NCI-H2171 treated with DMSO at 0.1 percent for 48 hours (cell line): ENCODE measurements at places on chromosomes 16 and 17.
A peak's percentile ranks its signal among the peaks of the same experiment; 100 is the strongest.

DNA sequence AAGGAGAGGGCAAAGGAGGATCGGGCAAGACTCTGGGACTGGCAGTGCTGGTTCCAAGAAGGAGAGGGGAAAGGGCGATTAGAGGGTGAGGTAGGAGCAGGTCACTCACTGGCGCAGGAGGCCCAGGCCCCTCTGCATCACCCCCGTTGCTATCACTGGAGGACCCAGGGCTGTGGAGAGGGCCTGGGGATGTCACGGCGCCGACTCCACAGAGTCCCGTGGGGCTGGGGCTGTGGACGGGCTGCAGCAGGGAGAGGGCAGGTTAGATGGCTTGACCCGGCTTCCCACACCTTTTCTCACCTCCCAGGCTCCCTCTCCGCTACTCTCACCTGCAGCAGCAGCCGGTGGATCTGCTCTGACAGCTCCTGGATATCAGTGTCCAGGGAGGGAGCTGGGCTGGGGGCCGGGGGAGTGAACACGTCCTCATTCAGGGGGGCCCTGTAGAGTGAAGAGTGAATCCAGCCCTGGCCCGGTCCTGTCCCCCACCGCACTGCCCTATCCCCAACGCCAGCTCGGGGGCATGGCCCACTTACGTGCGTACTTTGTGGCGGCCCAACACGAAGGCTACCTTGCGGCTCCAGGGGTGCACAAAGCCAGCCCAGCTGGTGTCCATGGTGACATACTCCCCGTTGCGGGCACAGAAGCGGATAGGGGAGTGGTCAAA, 4.9 kb downstream of the PER1 start:
- DNase-seq = no peak

DNA sequence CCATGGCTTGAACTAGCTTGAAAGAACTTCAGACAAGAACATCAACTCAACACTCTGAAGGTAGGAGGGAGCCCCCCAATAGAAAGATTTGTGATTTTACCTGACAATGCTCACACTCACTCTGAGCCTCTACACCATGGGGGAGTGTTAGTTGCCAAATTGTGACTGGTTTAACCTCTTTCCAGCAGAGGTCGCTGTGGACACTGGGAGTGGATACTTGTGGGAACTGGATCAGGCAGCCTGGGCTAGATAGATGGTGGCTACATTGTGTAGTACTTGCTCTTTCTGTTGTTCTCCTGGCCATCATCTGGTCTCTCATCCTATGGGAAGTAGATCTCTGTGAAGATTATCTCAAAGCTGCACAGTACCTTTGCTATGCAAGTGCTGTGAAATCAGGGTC, 2.9 kb downstream of the SMPD3 start:
- peak; percentile 61 for DNase-seq

DNA sequence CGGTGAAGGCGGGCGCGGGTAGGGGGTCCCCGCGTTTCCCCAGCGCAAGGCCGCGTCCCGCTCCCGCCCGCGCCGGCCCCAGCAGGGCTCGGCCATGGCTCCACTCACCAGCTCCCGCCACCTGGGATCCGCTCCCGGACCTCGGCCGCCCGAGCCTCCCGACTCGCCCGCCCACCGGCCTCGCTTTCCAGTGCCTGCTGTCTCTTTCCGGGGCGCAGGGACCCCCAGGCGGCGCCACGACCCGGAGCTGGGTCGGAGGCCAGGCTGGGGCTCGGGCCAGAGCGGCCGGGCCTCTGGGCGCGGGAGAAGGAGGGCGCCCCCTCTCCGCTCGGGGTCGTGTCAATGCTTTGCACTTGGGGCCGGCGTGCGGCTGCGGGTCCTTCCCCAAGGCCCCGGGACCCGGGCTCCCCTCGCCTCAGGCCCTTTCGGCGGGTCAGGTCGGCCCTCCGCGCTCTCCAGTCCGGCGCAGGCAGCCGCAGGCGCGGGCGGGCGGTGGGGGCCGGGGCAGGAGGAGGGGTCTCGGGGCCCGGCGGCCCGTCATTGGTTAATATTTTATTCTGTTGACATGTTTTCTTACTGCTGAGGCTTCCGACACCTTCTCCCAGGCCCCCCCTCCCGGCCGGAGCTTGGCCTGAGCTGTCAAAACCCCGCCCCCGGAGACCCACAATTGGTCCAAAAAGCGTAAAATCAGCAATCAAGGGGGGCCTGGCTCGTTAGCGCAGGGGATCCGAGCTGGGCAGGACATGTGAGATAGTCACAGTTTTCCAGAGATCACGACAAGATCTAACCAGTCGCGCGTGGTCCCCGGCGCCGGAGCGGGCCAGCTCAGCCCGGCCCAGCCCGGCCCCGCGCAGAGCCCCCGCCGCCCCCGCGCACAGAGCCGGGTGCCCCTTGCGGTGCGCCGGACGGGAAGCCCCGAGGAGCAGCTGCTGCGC, at the start of gene TBX2:
TBX2 (plus strand) TSS at position 713 of the 935 bp plus-strand sequence. CDS start 334 bp downstream, outside the sequence.
- peak; percentile 16 for DNase-seq

DNA sequence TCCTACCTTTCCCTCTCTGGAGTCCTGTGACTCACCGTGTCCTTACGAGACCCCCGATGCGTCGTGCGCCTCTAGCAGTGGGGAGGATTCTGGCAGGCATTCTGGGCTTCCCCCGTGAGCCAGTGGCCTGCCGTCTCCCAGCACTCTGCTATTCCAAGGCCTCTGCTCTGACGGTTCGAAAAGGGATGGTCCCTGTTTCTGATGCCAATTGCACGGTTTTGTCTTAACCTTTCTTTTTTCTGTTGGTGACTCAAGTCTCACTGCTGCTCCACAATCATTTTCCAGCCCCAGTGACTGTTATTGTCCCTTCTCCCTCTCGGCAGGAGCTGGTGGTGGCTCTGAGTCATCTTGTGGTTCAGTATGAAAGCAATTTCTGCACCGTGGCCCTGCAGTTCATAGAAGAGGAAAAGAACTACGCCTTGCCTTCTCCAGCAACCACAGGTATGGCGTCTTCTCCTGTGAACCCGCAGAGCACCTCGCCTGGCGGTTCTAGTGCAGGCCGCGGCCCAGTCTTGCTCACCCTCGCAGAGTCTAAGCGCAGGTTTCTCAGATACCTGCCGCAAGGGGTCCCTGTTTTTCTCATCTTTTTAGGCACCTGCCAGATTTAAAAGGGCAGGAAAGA, 100.1 kb upstream of the CHMP6 start:
- DNase-seq = no peak

DNA sequence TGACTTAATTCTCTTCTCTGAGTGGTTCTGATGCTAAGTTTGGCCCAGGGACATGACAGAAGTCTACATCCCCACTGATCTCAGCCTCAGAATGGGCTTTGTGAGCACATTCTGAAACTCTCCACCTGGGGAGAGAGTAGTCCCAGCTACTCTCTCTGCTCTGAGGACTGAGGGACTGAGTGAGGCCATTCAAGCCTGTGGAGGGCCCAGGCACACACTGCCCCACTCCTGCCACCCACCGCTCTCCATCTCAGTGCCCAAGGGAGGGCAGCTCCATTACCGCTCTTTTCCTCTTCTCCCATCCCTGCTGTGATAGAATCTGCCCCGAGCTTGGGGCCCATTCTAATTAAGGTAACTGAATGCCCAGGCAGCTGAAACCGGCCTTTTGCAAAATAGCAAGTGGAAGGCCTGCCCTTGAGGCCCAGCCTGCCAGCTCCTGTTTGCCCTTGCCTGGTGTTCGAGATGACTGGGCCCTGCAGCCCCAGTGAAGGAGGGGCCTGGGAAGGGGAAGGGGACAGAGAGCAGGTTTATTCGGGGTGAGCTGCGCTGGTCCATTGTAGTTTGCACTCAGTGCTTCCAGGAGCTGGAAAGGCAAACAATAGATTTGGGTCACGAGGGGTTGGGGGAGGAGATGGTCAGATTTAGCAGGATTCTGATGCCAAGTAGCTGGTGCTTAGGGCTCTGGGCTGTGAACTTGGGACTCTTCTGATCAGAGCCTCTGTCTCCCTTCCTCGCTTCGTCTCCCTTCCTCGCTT, 76.2 kb downstream of the RAB11FIP4 start:
- no peak for DNase-seq

DNA sequence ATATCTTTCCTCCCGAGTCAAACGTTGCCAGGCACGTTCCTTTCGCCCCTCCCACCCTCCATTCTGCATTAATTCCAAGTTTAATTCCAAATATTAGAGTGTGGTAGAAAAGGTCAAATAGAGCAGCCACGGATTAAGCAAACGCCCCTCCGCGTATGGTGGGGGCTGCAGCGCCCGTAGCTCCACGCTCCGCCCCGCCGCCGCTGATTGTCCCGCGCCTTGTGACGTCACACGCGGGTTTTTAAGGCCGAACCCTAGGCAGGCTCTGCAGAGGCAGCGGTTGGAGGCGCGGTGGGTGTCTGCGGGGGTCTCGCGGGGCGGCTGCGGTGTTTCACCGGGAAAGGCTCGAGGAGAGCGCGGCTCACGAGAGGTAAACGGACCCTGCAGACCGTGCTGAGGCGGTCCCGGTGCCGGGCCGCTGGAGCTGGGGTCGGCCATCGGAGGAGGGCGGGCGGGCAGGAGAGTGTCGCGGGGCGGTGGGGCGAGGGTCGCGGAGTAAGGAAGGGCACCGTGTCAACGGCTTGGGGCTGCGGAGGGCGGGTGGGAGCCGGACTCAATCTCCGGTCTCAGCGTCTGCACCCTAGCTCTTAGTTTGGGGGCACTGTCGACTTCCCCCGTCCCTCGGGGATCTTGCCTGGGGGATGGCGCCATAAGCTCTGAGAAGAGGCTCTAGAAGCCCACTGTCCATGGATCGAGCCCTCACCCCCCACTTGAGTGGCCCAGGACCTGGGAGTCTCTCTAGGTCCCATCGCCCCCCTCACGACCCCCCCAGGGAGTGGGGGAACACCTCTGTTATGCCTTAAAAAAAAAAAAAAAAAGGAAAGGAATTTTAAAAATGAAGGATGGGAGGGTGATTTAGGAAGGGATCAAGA, at the start of gene ARL4D:
ARL4D (plus strand) TSS at position 270 of the 872 bp plus-strand sequence. CDS start 740 bp downstream, outside the sequence.
- DNase-seq = peak; percentile 81

DNA sequence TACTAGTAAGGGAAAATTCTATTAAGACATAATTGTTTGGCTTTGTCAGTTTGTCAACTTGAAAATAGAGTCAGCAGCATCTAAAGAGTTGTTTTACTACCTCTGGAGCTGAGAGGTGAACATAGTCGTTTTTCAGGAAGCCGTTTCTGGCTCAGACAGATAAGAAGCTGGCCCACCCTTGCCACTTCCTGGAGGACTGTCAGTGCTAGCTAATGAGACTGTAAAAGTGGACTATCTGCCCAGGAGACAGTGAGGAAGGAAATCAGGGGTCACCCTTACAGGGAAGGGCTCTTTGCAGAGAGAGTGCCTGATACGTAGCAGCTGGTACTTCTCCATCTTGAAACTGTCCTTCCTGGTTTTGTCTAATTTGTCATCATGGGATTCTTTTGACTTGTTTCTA, 328.7 kb downstream of the WWOX start:
- no peak for DNase-seq

DNA sequence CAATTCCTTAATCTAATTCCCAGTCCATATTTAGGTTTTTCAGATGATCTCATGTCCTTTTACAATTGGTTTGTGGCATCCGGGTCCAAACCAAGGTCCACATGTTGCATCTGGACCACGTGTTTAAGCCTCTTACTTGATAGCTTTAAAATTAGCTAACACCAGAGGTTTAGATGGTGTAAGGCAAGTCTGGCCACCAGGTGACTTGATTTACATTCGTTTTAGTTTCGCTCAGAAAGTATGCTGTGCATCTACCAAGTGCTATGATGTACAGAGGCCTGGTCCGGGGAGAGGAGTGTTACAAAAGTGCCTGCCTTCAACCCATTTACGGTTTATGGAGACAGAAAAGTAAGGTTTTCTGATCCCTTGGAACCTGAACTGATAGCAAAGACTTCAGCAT, 878 bp upstream of the DNAJA2 start:
- DNase-seq = peak; percentile 25

GRCh38 chr16:88783391-88784073, 1.5 kb downstream of the PIEZO1 start:
- DNase-seq = no peak

DNA sequence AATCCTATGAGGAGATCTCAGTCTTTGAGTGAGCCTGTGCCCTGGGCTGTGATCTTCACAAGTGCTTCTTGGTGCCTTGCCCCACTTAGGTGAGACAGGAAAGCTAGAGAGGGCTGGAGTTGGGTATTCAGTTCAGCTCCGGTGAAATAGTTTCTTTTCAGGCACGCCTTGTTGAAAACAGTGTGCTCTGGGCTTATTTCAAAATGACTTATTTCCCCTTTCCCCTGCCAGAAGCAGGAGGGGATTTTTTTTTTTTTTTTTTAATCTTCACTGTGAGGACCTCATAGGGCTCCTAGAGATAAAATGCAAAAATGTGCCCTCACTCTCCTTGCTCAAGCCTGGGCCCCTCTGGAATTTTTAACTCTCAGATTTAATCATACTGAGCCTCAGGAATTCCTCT, 27.2 kb downstream of the MOSMO start:
- DNase-seq = no peak

GRCh38 chr17:80940171-80941123, 51.2 kb upstream of the CHMP6 start:
- DNase-seq = peak; percentile 25

DNA sequence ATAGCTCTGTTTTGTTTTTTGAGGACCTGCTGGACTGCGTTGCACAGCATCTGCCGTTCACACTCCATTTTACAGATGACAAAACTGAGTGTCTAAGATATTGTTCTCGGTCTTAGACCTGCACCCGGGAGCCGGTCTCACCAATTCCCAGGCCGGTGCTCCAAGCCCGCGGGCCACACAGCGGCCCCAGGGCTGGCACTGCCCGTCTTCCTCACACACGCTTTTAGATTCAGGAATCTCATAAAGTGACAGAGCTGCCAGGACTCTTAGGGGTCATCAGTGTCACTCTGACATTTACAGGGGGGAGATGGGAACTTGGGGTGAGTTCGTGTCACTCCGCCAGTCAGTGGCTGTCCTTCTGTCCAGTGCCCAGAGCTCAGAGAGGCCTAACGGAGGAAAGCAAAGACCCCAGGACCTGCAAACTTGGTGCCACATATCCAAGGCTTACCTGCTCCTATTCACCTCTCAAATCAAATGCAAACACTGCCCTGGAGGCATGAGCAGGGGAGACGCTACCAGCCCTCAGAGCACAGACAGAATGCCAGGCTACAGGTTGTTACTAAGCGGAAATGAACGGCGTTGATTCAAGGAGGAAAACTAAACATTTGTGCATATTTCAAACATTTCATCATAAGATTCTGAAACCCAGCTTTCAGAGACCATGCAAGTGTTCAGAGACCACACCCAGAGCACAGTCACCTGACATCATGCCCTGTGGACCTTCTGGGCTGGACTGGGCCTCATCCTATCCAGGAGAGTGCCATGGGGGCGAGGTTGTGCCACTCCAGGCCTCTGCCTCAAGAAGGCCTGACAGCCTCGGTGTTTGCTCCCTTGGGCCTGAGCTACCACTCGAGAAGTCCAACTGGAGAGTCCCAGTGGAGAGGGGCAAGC, 29.5 kb downstream of the TNFRSF13B start:
- DNase-seq = no peak

- DNase-seq = no peak
Observed at GRCh38 chr16:56298116-56298515, 106.8 kb downstream of the GNAO1 start.

DNA sequence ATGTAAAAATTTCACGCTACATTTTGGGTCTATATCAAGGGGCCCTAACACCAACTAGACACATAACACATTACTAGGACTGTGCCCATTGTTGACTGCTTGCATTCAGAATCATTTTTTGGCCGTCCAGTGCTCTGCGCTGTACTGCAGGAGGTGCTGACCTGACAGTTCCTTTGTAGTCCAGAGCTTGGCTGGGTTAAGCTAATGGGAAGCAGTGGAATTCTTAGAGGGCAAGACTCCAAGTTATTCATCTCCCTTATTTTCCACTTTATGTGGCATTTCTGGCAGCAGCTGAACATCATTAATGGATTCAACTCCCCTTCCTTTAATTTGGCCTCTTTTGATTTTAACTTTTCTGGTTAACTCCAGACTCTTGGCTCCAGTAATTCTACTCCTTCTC, 351.7 kb downstream of the CDH8 start:
- no peak for DNase-seq
